ENCODE measurements at places on chromosomes 12 and 14. TPM values are rescaled to one million over a fixed set of nuclear protein-coding genes. Genes with fewer than 3 reads are reported as not detected.
A peak's percentile ranks its signal among the peaks of the same experiment; 100 is the strongest.

- DNase-seq = no peak
These were observed 646 bp upstream of the DNAJC22 start for GRCh38 chr12:49345825-49346658.

DNA sequence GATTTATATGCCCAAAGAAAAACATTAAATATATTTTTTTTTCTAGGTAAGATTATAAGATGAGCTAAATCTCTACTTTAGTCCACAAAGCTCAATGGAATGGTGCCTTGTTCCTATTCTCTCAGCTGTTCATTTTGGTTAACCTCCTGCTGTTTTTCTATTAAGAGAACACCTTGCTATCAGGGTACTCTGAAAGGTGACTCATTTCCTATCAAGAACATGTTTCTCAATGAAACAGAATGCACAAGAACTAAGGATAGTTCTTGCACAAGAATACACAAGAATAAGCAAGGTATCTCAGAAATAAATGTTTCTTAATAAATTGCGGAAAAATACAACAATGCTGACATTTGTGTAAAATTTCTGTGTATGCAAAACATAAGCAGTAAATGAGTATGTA, 14.1 kb downstream of the ABCD2 start:
- no peak for DNase-seq

- DNase-seq = no peak
These were observed 82.2 kb downstream of the LLPH start for GRCh38 chr12:66048218-66048834.

DNA sequence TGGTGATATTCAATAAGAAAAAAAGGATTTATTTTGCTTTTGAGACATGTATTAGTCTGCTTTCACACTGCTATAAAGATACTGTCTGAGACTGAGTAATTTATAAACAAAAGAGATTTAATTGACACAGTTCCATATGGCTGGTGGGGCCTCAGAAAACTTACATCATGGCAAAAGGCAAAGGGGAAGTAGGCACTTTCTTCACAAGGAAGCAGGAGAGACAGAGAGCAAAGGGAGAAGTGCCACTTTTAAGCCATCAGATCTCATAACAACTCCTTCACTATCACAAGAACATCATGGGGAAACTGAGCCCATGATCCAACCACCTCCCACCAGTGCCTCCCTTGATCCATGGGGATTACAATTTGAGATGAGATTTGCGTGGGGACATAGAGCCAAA, 43.9 kb downstream of the BHLHE41 start:
- DNase-seq = no peak

DNA sequence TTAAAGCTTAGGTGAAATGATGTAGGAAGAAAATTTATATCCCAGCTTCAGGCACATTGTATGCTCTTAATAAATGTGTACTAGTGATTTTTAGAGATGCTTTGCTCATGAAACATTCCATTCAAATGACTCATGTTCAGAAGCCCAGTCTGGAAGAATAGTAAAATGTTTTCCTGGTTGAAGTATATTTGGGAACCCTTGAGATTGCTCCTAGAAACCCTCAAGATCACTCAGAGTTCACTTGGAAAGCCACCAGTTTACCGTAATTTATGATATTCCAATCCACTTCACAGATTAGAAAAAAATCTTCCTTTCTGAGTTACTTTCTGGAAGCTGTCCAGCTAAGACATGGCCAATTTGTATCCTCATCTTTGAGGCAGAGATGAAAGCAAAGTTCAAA, 186.4 kb downstream of the SYT10 start:
- no peak for DNase-seq

DNA sequence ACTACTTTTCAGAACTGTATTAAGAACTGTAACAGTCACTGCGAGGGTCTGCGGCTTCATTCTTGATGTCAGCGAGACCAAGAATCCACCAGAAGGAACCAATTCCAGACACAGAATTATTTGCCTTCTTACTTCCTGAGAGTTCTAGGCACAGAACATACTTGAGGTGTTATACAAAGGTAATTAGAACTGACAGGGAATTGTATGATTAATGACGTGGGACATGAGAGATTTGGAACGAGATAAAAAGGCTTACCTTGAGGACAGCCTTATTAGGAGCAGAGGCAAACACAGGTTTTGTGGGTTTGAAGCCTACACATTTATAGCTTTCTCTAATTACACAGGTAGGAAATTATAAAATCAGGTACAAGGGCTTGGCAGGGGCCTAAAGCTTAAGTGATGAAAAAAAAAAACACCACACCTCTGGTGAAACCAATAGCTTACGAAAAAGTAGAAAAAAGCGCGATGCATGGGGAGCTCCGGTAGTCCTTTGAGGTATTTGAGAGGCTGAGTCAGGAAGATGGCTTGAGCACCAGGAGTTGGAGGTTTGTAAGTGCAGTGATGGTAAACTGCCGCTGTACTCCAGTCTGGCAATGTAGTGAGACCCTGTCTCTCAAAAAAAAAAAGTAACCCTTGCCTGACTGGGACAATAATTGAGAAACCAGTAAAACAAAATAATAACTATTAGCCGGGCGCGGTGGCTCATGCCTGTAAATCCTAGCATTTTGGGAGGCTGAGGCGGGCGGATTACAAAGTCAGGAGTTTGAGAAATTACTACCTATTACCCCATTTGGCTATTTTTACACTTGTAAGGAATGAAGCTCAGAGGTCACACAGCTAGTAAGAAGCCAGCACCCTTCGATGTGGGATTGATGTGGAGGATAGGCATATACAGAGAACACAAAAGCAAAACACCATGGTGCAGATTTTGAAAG, 795 bp upstream of the ACOT2 start:
- DNase-seq = no peak

DNA sequence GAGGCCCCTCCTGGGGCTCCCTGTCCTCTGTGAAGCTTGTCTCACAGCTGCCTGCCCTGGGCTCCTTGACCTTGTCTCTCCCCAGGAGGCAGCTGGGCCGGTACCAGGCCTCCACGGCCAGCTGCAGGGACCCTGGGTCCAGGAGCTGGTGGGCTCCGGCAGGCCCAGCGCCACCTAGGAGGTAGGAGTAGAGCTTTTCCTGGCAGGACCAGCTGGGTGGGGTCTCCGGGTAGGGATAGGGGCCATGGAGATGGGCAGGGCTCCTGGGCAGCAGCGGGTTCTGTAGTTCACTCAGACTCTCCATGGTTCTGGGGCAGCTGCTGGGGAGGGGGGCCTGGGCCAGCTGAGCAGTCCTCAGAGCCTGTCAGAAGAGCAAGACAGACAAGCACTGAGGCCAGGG, 16.6 kb downstream of the SYNDIG1L start:
- no peak for DNase-seq

- DNase-seq = no peak
These were observed 371.0 kb downstream of the FUT8 start for GRCh38 chr14:65783576-65783975.

- no peak for DNase-seq
These were observed 138.5 kb downstream of the CCER1 start for GRCh38 chr12:90816353-90817089.

DNA sequence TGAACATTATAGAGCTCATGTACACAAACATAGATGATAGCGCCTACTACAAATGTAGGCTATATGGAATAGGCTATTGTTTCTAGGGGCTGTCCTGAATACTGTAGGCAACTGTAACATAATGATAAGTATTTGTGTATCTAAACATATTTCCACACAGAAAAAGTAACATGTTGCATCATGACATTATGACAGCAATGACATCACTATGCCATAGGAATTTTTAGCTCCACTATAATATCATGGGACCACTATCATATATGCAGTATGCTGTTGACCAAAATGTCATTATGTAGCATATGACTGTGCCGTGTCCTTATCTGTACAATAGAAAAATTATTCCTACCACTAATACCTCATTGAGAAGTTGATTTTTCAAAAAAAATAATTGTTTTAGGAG, 96.7 kb upstream of the SSTR1 start:
- DNase-seq = no peak

DNA sequence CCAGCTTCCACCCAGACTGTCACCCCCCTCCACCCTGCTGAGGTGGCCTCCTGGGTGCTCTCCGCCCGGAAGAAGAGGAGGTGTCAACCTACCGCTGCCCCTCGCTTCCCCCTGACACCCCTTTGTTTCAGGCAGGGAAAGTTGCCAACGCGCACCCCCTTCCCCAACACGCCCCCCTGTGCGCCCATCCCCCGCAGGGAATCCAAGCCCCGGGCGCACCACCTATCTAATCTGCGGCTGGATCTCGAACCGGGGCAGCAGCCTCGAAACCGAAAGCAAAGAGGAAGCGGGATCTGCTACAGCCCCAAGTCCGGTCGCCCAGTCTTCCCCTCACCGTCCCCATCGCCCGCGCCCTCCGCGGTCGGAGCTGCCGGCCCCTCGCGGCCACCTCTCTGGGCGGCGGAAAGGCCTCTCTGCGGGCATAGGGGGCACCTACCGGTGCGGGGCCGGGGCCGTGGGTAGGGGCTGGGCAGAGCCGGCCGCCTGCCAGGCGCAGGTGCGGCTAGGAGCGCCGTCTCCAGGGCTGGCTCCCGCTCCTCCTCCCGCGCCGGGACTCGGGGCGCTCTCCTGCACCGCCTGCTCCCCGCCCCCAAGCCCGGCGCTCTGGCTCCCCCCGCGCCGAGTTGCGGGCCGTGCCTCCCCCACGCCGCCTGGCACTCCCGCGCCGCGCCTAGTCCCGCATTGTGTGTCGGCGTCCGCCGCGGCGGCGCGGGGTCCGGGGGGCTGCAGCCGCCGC, 18.3 kb upstream of the PLEKHH1 start:
- DNase-seq = peak; percentile 65

GRCh38 chr12:25970916-25971653, 12.6 kb downstream of the RASSF8 start:
- no peak for DNase-seq

DNA sequence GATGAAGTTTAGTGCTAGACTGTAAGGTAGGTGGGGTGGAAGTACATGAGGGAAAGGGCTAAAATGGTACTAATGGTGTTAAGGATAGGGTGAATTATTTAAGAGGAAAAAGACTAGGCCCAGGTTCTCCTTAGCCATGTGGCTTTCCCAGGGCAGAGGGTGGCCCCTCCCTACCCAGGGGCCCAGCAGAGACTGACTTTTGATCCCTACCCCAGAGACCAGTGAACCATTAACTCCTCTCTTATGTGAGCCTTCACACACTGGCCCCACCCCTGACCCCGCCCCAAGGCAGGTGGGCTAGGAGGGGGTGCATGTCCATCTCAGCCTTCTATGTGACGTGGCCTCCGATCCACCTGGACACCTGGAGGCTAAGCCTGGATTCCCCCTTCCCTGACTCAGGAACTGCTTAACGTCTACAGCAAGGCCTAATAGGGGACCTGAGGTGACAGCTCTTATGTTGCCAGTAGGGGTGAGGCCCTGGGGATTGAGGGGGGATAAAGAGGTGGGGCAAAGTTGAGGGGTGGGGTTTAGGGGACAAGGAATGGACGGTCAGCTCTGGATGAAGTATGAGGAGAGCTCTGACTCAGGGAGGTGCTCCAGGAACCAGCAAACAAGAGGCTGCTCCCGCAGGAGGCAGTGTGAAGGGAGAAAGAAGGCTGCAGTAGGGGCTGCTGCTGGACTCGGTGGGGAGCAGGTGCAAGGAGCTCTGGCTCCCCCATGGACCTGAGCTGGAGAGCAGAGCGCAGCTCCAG, 757 bp downstream of the SLC39A5 start:
- no peak for DNase-seq

DNA sequence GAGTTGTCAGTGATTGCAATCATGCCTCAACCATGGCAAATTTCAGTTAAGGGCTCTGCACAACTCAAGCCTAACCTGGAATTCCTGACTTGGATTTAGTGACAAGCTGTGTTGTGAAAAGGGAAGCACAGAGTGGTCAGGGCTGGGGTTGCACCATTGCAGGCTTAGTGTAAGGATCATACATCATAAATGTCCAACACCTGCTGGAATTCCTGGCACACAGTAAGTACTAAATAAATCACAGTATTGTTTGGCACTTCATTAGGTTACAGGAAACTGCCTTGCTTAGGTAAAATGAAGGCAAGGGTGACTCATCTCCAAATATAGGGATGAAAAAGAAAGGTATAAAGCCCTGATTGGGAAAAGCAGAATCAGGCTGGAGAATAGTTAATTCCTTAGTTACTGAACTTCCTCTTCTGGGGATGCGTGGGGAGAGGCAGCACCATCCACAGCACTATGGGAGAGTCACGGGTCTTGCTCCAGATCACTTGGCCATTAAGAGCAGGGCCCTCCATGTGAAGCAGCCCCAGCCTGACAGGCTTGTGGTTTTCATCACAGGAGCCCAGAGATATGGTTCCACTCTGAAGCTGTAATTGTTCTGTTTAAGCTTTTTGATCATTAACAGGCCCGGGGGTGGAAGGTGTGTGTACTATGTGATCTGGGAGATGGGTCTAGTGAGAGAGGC, 39.7 kb downstream of the SLC8A3 start:
- DNase-seq = no peak

GRCh38 chr12:65896743-65897142, 72.5 kb downstream of the HMGA2 start:
- DNase-seq = no peak

GRCh38 chr12:6981152-6982052, 10.7 kb downstream of the EMG1 start:
- no peak for DNase-seq

GRCh38 chr12:49538510-49539403, at the start of gene KCNH3:
Gene KCNH3 (plus strand): TSS chr12:49539030. CDS start chr12:49539417, 387 bp downstream.
- DNase-seq = peak; percentile 87

- no peak for DNase-seq
These were observed 23.3 kb downstream of the CHGA start for GRCh38 chr14:92945959-92946846.

GRCh38 chr12:21631367-21631766, 26.3 kb downstream of the LDHB start:
- no peak for DNase-seq

- DNase-seq = no peak
These were observed 22.9 kb downstream of the CACNA1C start for GRCh38 chr12:2075508-2076195.

- peak; percentile 23 for DNase-seq
These were observed 5.5 kb downstream of the DNAH10 start for GRCh38 chr12:123767613-123768012.

DNA sequence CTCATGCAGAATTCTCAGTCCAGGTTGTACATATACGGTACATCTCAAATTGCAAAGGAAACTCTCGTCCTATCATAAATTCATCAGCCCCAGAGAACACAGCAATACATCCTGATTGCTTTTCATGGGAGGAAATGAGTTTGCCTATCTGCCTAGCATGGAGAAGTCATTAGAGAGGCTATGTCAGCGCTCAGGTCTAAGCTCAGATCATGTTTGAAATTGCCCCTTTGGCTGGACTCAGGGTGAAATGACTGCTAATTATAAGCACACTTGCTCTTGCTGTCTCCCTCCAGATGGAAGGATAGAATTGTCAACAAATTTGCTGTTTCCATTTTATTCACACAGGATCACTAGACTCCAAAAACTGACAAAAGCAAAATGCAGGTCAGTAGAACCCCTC, 178.4 kb downstream of the RIMBP2 start:
- DNase-seq = no peak

KLC1 gene
- 177 TPM for total RNA-seq

PTPN21 gene
- 0.07 TPM for total RNA-seq

DNAH10 gene
- 0.08 TPM for total RNA-seq

CELA1 gene
- total RNA-seq = 3.5 TPM

SMCO2 gene
- not detected for total RNA-seq

ATG2B gene
- total RNA-seq = 29.7 TPM

AQP6 gene
- not detected for total RNA-seq

NFATC4 gene
- total RNA-seq = 0.44 TPM

RTL1 gene
- total RNA-seq = not detected

SPSB2 gene
- total RNA-seq = 21.8 TPM
